Stromal cell of bone marrow (primary cell): ENCODE measurements at places on chromosomes 5 and 9.

- DNase-seq = peak; percentile 93
Measured at GRCh38 chr9:78130004-78130403, 98.4 kb upstream of the GNAQ start.

DNA sequence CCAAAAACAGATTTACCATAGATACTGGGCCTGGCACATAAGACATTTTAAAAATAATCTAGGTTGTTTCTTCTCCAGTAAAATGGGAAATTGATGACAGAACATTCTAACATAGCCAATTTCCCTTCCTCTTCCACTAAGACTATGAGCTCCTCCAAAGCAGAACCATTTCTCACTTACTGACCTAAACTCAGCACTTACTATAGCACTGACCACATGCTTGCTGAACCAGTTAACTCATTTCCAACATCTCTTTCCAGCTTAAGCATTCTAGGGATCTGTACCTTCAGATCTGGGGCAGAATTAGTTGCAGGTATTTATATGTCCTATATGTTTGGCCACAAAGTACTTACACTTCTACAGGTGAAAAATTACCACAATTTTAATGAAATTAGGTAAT is 58.9 kb downstream of the TTC39B start:
- no peak for DNase-seq

GRCh38 chr9:92187390-92187789 is 72.2 kb upstream of the SPTLC1 start:
- DNase-seq = no peak

DNA sequence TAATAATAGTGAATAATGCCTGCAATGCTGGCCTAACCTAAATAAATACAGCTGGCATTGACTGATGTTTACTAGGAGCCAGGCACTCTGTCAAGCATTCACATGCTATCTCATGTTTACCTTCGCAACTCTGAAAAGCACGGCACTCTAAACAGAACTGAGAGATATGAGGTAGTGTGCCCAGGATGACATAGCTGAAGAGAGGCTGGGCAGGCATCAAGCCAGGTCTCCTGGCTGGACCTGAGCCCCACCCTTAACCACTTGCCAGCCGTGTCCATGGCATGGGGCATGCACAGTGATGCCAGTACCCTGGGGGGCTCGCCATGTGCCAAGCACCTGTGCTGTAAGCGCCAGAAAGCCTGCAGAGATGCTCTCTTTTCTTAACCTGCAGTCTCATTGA is 119.4 kb upstream of the MVB12B start:
- DNase-seq = no peak

DNA sequence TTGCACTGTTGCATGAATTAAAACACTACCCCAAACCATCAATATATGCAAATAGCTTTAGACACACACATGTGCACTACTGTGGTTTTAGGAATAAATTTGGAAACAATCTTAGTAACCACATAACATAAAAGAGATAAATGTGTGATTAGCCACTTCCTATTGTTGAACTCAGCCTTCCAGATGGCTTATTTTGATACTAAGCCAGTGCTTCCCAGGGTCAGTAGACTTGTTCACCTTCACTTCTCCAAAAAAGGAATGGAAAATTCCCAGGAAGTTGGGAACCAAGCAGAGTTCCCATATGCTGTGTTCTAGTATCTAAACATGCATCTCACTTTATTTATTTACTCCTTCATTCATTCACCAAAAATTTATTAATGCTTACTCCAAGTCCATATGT is 47.8 kb downstream of the SVEP1 start:
- DNase-seq = no peak

DNA sequence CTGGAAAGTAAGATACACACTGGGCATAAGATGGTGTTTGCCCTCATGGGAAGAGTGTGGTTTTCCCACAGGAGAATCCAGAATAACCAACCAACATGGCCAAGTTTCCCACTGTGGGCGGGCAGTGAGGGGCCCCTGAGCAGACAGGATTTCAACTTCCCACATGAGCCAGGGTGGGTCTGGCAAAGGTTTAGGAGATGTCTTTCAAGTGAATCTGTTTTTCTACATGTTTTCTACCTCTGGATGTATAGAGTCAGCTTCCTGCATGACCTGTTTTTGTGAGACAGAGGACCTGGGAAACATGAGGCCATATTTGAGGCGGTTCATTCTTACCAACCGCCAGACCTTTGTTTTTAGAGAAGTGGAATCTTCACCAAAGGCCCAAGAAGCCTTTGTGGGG is 100.5 kb downstream of the TLE4 start:
- DNase-seq = no peak

DNA sequence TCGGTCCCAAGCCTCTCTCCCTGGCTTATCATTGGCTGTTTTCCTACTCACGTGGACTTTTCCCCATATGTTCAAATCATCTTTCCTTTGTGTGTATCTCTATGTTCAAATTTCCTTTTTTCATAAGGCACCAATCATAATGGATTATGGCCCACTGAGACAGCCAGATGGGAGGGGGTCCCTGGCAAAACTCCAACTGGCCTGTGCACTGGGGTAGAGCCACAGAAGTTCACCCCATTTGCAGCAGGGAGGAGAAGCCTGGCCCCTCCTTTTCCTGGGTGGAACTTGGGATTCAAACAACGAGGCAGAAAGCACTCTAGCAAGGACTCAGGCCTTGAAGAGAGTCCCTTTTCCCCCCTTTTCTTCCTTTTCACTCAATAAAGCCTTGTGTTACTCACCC is 362.4 kb downstream of the CDH18 start:
- no peak for DNase-seq

- peak; percentile 84 for DNase-seq
Measured at GRCh38 chr9:112072721-112073638, 102.1 kb downstream of the SUSD1 start.

- DNase-seq = no peak
Measured at GRCh38 chr9:128790536-128790935, 3.5 kb downstream of the TBC1D13 start.

DNA sequence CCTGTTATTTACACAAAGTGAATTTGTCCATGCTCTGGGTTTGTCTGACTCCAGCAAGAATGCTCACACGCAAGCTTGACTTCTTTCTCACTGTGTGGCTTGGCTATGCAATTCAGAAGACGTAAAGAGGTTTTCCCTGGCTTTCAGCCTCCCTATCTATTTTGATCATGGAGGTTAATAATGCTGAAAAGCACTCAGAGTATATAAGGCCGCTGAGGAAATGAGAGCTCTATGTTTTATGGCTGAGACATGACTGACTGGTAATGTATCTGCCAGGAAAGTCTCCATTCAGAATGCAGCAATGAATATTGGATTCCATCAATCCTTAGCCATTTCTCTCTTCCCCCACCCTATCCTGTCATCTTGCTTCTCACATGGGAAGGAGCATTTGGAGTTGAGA is 417.3 kb downstream of the DMAC1 start:
- DNase-seq = no peak

DNA sequence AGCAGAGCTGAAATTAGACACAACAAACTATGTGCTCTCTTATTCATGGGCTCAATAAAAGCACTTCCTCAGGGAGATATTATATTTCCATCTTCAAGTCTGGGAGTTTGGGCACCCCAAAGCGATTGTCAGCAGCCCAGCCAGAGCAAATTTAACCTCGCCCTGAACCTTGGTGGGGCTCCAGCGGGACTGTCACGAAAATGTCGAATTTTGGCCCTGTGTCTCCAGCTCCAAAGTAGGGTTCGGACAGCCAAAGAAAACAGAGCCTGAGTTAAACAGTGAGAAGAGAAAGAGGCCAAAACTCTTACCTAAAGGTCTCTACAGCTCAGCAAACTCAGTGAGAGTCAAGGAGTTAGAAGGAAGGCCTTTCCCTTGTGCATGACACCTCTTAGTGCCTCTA is 432.9 kb downstream of the SPATA31D1 start:
- DNase-seq = peak; percentile 54

DNA sequence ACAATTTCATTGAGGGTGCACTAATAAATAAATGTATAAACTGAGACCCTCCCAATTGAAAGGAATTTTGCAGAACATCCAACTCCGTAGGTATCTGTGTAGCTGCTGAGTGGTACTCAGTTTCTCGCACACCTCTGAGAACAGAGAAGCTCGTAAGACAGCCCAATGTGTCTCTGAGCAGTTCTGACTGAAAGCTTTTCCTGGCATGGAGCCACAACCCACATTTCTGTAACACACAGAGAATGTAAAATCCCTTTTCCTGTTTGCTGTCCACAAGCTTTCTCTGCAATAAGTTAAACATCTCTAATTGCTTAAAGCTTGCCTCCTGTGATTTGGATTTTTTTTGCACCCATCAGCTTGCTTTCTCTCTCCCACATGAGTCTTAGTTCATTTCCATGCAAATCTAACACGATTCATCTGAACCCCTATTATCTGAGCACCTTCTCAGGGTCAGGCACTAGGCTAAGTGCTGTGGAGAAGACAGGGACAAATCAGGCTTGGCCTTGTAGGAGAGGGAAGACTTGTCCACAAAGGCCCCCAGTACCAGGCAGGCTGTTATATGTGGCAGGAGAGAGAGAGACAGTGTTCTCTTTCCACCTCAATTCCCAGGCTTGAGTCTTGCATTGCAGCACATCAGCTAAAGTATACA is 44.2 kb upstream of the COL15A1 start:
- DNase-seq = peak; percentile 76

GRCh38 chr5:73638344-73639095 is 12.5 kb downstream of the ARHGEF28 start:
- no peak for DNase-seq

- DNase-seq = no peak
Measured at GRCh38 chr5:95783661-95784060, 38.9 kb downstream of the GLRX start.

- no peak for DNase-seq
Measured at GRCh38 chr9:137111788-137112563, 2.6 kb downstream of the DPP7 start.

DNA sequence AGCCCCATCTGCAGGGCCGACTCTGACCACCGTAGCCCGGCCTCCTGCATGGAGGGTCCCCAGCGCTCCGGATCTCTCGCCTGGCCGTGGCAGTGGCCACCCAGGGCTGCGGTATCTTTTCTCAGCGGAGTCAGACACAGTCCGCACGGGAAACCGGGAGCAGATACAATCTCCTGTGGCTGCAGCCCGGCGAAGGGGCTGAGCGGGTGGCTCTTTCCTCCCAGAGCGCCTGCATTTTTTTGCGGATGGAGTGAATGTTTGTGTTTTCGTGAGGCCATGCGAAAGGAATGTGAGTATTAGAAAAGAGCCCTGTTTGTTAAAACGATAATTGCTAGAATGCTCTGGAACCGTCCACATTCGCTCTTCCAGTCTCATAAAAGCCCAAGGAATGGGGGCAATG is 53.4 kb upstream of the PTCH1 start:
- no peak for DNase-seq
